CD4-positive, alpha-beta memory T cell (primary cell): ENCODE measurements at places on chromosomes 3 and 15.
A peak's percentile ranks its signal among the peaks of the same experiment; 100 is the strongest.

- no peak for DNase-seq
Observed at GRCh38 chr15:28955160-28955992, 69.6 kb downstream of the APBA2 start.

DNA sequence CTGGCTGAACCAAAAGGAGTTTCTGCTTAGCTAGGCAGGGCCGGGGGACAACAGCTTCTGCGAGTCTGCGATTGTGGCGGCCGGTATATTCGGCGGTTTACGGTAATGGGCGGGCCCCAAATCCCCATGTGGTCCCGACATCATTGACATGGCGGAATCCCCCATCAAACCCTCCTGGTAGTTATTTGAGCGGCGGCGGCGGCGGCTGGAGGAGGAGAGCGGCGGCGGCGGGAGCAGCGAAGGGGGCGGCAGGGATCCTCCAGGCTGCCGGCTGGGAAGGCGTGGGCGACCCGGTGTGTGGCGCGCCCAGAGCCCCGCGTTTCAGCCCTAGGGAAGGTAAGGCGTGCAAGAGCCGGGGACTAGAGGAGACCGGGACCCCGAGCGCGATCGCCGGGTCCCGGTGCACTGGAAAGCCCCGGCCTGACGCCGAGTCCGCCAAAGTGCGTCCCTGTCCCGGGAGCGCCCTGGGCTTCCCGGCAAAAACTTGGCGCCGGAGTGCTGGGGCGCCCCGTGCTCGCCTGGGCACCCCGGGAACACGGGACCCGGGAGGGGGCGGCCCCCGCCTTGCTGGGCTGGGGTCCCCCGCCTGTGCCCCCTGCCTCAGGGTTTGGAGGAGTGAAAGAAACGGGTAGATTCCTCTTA lies at the start of gene FNDC3B:
TSS of gene FNDC3B (plus strand) at position 143 of the 642 bp plus-strand sequence. CDS start 72,902 bp downstream, outside the sequence.
- DNase-seq: peak; percentile 93

DNA sequence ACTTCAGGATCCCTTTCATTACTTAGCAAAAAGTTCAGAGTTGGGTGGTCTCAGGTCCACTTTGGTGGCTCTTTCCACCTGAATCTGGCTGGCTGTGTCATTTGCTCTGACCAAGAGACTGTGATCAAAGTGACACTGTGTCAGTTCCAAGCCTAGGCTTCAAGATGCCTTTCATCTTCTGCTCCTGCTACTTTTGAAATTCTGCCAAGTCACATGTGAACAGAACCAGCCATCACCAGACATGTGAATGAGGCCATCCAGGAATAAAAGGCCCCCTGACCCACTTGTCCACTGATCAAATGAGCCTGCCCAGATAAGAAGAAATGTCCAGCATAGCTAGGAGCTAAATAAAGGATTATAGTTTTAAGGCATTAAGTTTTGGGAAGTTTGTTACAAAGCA lies 132.2 kb downstream of the OSBPL10 start:
- no peak for DNase-seq

- no peak for DNase-seq
Observed at GRCh38 chr15:99134317-99134821, 29.5 kb downstream of the SYNM start.

- DNase-seq: no peak
Observed at GRCh38 chr3:32794487-32795308, 23.1 kb upstream of the TRIM71 start.

GRCh38 chr15:92616621-92617548 lies 38.7 kb downstream of the FAM174B start:
- DNase-seq: no peak

DNA sequence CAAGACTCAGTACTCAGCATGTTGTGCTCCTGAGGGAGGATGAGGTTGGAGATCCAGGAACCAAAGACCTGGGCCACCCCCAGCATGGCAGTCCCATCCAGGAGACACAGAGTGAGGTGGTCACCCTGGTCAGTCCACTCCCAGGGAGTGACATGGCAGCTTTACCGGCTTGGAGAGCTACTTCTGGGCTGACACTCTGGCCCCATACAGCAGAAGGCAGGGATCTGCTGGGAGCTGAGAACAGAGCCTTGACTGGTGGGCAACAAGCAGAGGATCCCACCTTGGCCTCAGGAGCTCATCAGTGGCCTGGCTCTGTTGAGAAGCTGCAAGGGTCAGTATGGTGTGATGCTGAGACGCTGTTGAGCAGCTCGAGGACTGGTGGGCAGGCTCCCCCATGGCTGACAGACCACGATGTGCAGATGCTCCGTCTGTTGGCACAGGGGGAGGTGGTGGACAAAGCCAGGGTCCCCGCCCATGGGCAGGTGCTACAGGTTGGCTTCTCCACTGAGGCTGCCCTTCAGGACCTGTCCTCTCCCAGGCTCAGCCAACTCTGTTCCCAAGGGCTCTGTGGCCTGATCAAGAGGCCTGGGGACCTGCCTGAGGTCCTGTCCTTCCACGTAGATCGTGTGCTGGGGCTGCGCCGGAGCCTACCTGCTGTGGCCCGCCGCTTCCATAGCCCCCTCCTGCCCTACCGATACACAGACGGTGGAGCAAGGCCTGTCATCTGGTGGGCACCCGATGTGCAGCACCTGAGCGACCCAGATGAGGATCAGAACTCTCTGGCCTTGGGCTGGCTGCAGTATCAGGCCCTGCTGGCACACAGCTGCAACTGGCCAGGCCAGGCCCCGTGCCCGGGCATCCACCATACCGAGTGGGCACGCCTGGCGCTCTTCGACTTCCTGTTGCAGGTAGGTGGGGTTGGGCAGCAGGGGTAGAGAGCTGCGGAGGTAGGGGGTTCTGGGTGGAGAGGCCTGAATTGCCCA lies 53.8 kb downstream of the GASK1A start:
- DNase-seq: no peak

- DNase-seq: no peak
Observed at GRCh38 chr3:134885877-134886621, 91.0 kb downstream of the EPHB1 start.

DNA sequence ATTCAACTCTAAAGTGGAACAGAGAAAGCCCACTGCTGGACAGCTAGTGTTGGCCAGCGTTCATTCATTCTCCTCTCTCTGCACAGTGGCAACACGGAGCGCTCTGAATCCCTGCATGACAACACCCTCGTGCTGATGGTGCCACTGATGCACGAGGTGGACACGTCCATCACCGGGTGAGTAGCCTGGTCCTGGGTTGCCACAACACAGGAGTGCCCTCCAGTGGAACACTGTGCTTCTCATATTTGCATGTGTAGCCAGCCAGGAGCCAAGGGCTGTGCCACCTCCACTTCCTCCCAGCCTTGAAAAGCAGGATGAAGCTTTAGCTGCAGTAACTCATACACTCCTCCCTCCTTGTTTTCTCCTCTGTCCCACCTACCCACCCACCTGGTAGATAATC lies 120.0 kb upstream of the CTDSPL start:
- DNase-seq: no peak

DNA sequence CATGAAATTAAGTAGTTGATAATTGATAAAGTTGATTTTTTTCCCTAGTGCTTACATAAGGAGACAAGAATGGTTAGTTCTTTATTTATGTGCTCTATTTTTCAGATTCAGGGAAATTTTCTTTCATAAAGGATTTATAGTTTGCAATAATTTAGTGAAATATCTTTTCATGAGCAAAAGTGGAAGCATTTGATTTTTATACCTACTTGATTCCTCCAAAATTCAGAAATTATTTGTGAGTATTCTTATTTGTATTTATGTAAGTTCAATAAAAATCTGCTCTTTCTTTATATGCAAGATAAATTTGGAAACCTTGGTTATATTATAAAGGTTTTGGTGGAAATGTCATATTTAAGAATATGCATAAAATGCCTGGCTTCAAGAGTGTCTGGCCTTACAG lies 14.7 kb upstream of the SLCO2A1 start:
- no peak for DNase-seq

DNA sequence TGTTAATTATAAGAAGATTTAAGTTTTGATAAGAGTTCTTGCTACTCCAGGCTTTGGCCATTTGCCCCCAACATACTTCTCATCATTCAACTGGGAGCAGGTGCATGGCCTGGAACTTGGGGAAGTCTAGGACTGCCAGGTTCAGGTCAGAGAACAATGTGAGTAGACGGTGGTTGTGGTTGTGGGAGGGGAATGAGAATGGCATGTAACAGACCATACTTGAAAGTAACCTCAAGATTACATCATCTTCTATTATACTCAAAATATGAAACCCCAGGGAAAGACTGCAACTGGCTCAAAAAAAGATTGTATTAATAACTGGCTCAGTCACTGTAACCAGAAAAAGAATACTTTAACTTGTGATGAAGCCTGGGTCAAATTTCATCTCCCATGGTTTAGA lies 364.9 kb upstream of the DPPA4 start:
- no peak for DNase-seq

DNA sequence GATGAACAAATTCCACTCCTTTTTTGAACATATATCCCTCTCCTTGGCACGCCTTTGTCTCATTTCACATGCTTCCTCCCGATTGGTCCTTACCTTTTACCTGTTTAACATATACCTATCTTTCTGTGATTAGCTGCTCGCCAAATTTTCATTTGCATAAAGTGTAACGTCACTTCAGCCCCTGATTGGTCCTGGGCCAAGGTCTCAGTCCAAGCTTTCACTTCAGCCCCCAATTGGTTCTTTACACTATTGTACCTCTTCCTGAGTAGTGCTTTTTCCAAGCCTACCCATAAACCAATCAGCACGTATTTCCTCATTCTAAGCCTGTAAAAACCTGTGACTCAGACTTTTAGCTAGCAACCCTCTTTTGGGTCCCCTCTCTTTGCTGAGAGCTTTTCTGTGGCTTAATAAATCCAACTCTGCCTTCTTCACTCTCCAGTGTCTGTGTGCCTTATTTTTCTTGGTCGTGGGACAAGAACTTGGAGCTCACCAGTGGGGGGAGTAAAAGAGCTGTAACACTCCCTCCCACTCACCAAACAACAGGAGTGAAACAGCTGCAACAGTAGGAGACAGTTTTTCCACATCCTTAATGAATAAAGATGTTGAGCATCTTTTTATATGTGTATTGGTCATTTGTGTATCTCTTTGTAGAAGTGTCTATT lies 584 bp upstream of the XCR1 start:
- no peak for DNase-seq

GRCh38 chr3:134380249-134380648 lies 6.0 kb upstream of the AMOTL2 start:
- no peak for DNase-seq

DNA sequence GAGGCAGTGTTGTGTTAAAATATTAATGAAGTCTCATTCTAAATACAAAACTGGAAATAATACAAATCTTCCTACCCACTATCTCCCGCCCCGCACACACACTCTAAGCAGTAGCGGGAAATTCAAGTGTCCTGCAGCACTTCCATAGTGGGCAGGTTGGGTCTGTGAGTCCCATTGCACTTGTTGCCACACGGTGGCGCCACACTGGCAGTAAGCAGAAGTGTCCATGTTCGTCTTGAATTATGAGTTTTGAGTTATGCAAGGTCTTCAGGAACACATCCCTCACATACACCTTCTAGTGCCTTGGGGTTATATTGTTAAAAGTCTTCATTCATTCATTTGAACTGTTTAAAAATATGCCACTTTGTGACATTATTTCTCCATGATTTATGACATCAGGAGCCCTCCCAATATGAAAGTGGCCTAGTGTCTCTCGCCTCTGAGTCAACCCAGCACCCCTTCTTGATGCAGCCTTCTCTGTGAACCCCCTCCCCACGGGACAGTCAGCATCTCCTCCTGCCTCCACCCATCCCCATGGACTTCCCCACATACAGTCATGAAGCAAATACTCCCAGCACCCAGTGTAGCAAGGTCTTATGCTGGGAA lies 17.6 kb upstream of the CCDC174 start:
- peak; percentile 60 for DNase-seq

DNA sequence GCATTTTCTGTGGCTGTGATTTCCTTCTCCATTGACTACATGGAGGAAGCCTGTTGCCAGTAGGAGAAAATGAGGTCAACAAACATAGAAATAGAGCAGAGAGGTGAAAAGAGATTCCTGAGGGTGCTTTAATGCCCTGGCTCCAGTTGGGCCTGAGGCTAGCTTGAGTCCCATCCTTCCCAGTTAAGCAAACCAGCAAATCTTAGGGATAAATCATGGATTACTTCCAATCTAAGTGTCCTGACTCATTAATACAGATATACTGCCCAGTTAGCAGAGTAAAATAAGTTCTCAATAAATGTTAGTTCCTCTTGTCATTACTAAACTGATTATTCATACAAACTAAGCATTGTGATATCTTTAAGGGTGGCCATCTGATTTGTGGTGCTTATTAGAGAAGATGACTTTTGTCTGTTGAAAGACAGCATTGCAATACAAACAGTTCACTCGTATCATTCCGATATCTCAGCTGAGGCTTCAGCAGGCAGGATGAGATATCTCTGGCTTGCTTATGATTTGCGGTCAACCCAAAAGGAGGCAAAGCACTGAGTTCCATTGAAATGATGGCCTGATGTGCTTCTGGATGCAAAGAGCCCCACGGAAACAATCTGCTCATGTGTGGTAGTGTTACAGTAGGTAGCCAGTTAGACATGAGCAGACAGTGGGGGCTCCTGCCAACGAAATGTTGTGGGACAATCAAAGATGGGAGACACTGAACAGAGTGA lies 6.6 kb upstream of the STARD5 start:
- no peak for DNase-seq

GRCh38 chr3:123169930-123170329 lies 31.8 kb upstream of the SEC22A start:
- no peak for DNase-seq

- DNase-seq: no peak
Observed at GRCh38 chr15:60928210-60928609, 300.9 kb downstream of the RORA start.

DNA sequence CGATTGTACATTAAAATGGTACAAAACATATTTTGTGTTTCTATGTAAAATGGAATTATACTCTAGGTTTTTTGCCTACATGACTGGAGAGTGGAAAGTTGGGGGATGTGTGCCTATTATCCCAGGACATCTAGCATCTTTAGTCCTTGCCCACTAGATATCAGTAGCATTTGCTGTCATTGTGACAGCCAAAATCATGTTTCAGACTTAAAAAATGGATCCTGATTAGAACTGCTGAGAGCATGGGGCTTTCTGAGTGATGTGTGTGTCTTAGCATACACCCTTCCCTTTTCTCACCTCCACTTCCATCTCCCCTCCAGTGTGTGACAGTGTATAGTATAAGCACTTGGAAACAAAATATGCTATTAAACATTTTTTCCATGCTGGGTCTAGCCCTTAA lies 13.3 kb downstream of the ARMC8 start:
- DNase-seq: no peak

GRCh38 chr3:156750874-156751245 lies 75.3 kb upstream of the LEKR1 start:
- DNase-seq: no peak

GRCh38 chr3:21067031-21067813 lies 683.8 kb downstream of the ZNF385D start:
- DNase-seq: no peak

DNA sequence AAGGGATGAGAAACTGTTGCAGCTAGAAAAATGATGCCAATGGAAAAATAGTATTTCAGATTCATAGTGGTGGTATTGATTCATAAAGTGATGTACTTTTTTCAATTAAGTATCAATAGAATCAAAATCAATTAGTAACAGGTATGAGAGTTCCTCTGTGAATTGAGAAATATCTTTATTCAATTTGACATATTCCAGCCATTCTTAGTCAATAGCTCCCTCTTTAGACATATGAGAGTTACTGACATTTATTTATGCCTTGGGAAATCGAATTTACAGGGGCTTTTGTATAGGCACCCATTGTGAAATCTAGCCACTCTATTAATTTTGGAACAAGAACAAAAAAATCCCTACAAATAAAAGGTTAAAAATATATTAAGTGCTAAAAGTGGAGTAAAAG lies 386.9 kb upstream of the CNTN3 start:
- DNase-seq: no peak

- no peak for DNase-seq
Observed at GRCh38 chr3:183085634-183086390, 13.5 kb downstream of the MCCC1 start.
